Activated naive CD8-positive, alpha-beta T cell treated with anti-CD3 and anti-CD28 coated beads for 36 hours (primary cell): ENCODE measurements at places on chromosomes 7 and 10. TPM values are rescaled to one million over a fixed set of nuclear protein-coding genes. Genes with fewer than 3 reads are reported as not detected.
A peak's percentile ranks its signal among the peaks of the same experiment; 100 is the strongest.

DNA sequence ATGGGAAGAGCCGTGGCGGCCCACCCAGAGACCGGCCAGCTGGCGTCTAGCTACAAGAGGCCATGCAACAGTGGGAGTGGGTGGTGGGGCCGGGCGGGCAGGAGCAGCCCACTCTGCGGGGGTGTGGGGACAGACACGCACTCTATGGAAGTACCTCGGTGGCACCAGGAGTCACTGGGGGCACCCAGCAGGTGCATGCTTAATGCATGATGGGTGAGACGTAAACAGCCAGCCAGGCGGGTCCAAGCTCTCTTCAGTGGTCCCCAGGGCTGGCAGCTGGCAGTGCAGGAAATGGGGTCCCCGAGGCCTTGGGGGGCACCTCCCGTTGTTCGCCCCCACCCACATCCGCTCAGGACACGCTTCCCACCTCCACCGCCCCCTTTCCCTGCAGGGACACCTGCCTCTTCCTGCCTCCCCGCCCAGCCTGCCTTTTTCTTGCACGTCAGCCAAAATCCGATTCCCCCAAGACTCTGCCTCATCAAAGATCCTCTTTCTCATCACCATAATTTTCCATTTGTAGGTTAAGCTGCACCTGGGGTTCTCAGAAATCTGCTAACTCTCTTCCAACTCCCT is 22.6 kb upstream of the PSMG3 start:
- H3K36me3 ChIP-seq = no peaks in the 10 kb centered on the region
- peaks cover 29% of the 10 kb centered on the region for H3K27me3 ChIP-seq
- DNase-seq = peak; percentile 40
- H3K4me3 ChIP-seq = peak overlapping the region; percentile 42

DNA sequence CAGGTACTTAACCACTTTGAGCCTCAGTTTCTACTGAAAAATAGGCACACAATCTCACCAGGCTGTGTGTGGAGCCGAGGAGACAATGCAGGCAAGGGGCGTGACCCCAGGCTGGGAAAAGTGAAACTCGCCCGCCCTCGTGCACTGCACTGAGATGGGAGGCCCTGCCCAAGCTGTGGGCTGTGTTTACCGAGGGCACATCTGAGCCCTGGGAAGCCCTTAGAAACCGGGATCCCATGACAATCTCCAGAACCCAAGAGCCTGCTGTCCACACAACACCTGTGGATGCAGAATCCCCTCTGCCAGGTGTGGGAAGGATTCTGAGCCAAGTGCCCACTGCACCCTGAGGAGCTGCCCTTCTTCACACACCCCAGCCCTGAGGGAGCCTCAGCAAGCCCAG is 198.3 kb downstream of the GRID1 start:
- H3K4me3 ChIP-seq = no peak overlapping the region
- peaks cover 4% of the 10 kb centered on the region for H3K27me3 ChIP-seq
- no peak for DNase-seq
- H3K27ac ChIP-seq = no peak overlapping the region
- no peaks in the 10 kb centered on the region for H3K36me3 ChIP-seq

- H3K27me3 ChIP-seq = peaks cover 6% of the 10 kb centered on the region
Measured at GRCh38 chr10:33955676-33956075, 621.2 kb upstream of the NRP1 start.

DNA sequence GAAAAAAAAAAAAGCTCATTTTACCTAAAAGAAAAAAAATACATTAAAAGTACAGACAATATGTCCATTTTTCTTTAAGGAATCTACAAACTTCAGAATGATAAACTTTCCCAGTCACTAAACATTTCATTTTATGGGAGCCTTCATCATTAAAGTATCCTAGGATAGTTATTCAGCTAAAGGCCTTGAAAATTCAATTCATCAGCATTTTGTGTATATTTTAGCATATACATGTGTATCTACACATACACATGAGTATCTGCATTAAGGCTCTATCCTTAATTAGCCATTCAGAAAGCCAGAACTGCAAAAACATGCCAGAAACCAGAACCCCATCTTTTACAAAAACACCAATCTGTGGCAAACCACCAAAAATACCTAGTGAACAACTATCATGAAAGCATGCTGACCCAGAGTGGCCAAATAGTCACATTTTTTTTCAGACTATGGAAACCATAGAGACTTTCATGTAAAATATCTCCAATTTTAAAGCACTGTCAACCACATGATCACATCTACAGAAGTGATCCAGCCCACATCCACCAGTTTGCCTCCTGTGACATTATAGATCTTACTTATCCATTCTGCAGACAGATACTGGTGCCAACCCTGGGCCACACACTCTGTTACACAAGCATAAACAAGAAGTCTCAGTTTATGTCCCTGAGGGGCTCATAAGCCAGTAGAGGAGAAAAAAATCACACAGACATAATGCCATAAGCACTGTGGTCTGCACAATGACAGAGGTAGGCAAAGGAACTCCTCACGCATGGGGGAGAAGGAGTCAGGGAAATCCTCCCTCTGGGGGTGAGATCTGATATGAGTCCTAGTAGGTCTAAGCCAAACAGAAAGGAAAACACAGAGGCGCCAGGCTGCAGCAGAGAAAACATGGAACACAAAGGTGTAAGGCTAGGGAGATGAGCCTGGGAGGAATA is 79.2 kb downstream of the SRPK2 start:
- no peak overlapping the region for H3K4me3 ChIP-seq
- DNase-seq = no peak
- H3K4me1 ChIP-seq = peaks cover 51% of the 10 kb centered on the region
- H3K36me3 ChIP-seq = peaks cover 3% of the 10 kb centered on the region
- H3K27ac ChIP-seq = no peak overlapping the region

- H3K4me1 ChIP-seq = no peaks in the 10 kb centered on the region
- H3K4me3 ChIP-seq = no peak overlapping the region
- no peaks in the 10 kb centered on the region for H3K27me3 ChIP-seq
- no peaks in the 10 kb centered on the region for H3K36me3 ChIP-seq
Measured at GRCh38 chr10:19891429-19891828, 75.2 kb downstream of the PLXDC2 start.

- no peak for DNase-seq
- H3K27me3 ChIP-seq = peaks cover 7% of the 10 kb centered on the region
- H3K4me1 ChIP-seq = peaks cover 10% of the 10 kb centered on the region
- H3K27ac ChIP-seq = no peak overlapping the region
- H3K36me3 ChIP-seq = peaks cover 15% of the 10 kb centered on the region
- H3K4me3 ChIP-seq = no peak overlapping the region
Measured at GRCh38 chr7:26369593-26369992, 77.9 kb downstream of the SNX10 start.

DNA sequence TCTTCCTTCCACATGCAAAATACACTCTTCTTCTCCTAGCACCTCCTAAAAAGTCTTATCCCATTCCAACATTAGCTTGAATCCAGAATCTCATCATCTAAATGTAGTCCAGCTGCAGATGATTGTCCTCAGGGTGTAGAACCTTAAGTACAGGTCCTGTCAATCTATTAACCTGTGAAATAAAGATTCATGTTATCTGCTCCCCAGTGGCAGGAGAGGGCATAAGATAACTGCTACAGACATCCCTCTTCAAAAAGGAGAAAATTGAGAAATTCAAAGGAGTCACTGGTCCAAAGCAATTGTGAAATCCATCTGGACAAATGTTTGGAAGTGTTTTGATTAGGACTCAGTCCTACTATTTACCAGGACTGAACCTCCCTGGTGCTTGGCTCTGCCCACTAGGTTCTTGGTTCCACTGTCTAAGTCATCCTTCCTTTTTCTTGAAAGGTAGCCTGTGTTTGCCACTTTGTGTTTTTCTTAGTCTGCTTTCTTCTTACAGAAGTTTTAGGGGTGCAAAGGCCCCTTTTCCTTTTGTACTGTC is 96.2 kb downstream of the ADD3 start:
- peaks cover 38% of the 10 kb centered on the region for H3K36me3 ChIP-seq
- H3K4me3 ChIP-seq = no peak overlapping the region
- H3K27ac ChIP-seq = peak overlapping the region; percentile 60

DNA sequence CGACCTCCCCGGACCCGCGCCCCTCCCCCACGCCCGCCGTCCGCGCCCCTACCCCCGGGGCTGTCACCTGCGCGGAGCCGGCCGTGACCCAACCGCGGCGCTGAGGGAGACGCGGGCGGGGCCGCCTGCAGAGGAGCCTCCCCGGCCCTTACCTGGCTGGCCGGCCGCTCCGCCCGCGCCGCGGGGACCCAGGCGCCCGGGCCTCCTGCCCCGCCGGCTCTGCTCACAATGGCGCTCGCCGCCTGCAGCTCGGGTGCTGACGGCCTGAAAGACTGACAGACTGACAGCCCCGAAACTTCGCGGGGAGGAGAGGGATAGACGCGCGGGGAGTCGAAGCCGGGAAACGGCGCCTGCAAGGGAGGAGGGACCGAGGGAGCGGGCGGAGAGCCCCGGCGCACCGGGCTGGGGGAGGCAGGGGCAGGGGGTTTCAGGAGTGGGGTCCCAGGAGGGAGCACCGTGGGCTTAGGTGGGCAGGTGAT is 393 bp downstream of the ZNF467 start:
- H3K4me3 ChIP-seq = peak overlapping the region; percentile 73
- H3K36me3 ChIP-seq = no peaks in the 10 kb centered on the region
- peaks cover 12% of the 10 kb centered on the region for H3K27me3 ChIP-seq
- H3K27ac ChIP-seq = no peak overlapping the region

DNA sequence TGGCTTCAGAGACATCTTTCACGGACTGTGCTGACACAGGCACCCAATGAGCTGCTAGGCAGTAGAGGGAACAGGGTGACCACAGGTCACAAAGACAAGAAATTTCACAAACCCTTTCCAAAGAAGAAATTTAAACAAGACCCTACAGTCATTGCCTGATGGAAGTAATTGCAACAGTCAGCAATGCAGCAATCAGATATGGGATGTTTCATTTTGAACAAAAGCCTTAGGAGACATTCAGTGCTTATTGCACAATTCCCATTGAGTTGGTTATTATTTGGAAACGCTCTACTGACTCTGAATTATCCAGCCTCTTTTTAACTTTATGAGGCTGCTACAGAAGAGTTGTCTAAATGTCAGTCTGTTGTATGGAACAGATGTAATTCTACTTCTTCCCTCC is 85.5 kb downstream of the ETV1 start:
- DNase-seq = no peak
- no peaks in the 10 kb centered on the region for H3K36me3 ChIP-seq
- no peaks in the 10 kb centered on the region for H3K27me3 ChIP-seq
- H3K4me3 ChIP-seq = no peak overlapping the region
- peaks cover 10% of the 10 kb centered on the region for H3K4me1 ChIP-seq
- no peak overlapping the region for H3K27ac ChIP-seq

The EEPD1 gene
- total RNA-seq = 0.62 TPM

The ESYT2 gene
- total RNA-seq = 52.1 TPM

The SYT15 gene
- total RNA-seq = 0.58 TPM

The PLXNA4 gene
- total RNA-seq = 0.12 TPM

The CEP55 gene
- total RNA-seq = 47.6 TPM

The ZC3HAV1L gene
- 13.4 TPM for total RNA-seq

The ETV1 gene
- total RNA-seq = not detected

The CALML5 gene
- total RNA-seq = not detected

The POLR2J2 gene
- total RNA-seq = 6.5 TPM
